Activated naive CD8-positive, alpha-beta T cell treated with anti-CD3 and anti-CD28 coated beads for 36 hours (primary cell): ENCODE measurements at places on chromosomes 4 and X.

DNA sequence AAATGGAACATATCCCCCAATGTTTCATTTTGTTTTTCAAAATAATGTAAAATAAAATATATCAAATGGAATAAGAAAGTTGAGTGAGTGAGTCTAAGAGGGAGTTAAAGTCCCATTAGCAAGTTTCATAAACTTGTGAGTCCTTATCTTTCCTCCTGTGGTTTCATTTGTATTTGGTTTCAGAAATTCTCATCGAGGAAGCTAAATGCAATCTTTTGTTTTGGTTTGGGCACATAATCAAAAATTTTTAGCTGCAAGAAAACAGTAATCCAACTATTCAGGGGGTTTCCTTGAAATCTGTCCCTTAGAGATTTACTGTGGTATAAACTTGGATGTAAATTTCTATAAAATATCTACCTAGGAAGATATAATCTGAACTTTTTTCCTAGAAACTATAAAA lies 124.2 kb downstream of the CAMK2D start:
- peaks cover 53% of the 10 kb centered on the region for H3K4me1 ChIP-seq
- H3K36me3 ChIP-seq, result peaks cover 30% of the 10 kb centered on the region
- no peak overlapping the region for H3K27ac ChIP-seq
- H3K4me3 ChIP-seq, result no peak overlapping the region

GRCh38 chrX:16319929-16320328 lies 152.6 kb downstream of the MAGEB17 start:
- DNase-seq, result no peak
- H3K4me1 ChIP-seq, result no peaks in the 10 kb centered on the region
- H3K27ac ChIP-seq, result no peak overlapping the region
- no peak overlapping the region for H3K4me3 ChIP-seq
- no peaks in the 10 kb centered on the region for H3K27me3 ChIP-seq

GRCh38 chr4:89008166-89008565 lies 48.8 kb downstream of the FAM13A start:
- no peak for DNase-seq
- H3K36me3 ChIP-seq, result no peaks in the 10 kb centered on the region
- no peak overlapping the region for H3K4me3 ChIP-seq
- no peaks in the 10 kb centered on the region for H3K4me1 ChIP-seq
- no peaks in the 10 kb centered on the region for H3K27me3 ChIP-seq
- no peak overlapping the region for H3K27ac ChIP-seq

DNA sequence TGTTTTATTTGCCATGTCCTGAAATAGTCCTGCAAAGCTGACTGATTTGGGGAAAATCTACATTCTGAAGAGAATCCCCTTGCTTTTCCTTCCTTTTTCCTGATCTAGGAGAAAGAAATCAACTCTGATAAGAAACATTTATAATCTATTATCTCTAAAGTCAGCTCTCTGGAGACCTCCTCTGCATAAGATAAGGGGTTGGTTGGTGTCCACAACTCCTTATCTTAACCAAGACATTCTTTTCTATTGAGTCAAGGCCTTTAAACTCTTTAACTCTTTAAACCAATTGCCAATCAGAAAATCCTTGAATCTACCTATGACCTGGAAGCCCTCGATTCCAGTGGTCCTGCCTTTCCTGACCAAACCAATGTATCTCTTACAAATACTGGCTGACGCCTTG lies 373.6 kb upstream of the RASGEF1B start:
- no peaks in the 10 kb centered on the region for H3K36me3 ChIP-seq
- H3K27me3 ChIP-seq, result no peaks in the 10 kb centered on the region
- no peak overlapping the region for H3K27ac ChIP-seq
- peaks cover 7% of the 10 kb centered on the region for H3K4me1 ChIP-seq
- no peak overlapping the region for H3K4me3 ChIP-seq

DNA sequence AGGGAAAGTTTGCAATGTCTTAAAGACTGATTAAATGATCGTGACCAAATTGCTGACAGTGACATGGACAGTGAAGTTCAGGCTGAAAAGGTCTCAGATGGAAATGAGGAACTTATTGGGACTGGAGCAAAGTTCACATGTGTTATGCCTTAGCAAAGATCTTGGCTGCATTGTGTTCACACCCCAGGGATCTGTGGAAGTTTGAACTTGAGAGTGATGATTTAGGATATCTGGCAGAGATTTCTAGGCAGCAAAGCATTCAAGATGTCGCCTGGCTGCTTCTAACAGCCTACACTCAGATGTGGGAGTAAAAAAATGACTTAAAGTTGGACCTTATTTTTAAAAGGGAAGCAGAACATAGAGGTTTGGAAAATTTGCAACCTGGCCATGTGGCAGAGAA lies 21.4 kb downstream of the SCARB2 start:
- H3K4me3 ChIP-seq, result no peak overlapping the region
- no peak for DNase-seq
- no peaks in the 10 kb centered on the region for H3K4me1 ChIP-seq
- H3K36me3 ChIP-seq, result peaks cover 32% of the 10 kb centered on the region
- no peak overlapping the region for H3K27ac ChIP-seq

DNA sequence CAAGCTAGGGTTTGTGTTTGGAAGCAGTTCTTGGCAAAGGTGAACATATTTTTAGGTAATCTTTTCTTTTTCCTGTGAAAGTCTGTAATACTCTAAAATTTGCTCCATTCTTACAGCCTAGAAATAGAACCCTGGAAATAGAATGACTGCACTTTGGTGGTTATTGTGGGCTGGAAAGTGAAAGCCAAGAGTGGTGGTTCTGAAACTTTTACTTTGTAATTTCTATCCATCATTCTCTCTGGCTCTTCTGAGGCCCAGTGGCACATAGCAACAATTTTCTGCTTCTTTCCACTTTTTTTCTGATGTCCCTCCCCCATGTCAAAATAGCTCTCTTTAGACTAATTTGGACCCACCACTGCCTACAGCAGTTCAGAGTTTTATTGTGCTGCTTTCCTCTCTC lies 300.4 kb upstream of the RPS6KA3 start:
- peak; percentile 18 for DNase-seq
- no peaks in the 10 kb centered on the region for H3K36me3 ChIP-seq
- no peak overlapping the region for H3K4me3 ChIP-seq
- H3K27ac ChIP-seq, result no peak overlapping the region
- peaks cover 9% of the 10 kb centered on the region for H3K27me3 ChIP-seq

DNA sequence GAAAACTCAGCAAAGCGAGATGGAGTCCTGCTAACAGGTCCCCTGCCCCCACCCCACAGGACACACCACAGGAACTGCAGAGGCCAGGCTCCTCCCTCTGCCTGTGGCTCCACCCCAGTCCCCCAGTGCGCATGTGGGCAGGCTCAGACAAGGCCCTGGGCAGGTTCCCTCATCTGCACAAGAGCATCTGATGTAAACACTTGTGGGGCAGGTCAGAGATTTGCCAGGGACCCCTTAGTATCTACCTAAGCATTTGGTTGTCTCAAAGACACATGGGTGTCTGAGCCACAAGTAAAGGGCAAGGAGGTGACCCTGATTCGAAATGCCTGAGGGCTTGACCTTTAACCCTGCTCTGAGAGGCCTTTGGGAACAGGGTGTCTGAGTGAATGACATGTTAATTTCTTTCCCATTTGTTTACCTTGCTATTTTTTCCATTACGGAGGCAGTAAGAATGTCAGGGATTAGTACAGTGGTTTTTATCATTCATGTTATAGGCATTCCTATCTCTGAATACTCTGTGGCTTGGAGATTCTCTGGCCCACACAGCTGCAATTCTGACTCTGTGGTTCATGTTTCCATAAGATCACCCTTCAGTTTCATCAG lies 85.3 kb downstream of the ZNF518B start:
- no peak for DNase-seq
- no peaks in the 10 kb centered on the region for H3K4me1 ChIP-seq
- no peaks in the 10 kb centered on the region for H3K27me3 ChIP-seq
- no peak overlapping the region for H3K27ac ChIP-seq
- no peaks in the 10 kb centered on the region for H3K36me3 ChIP-seq

DNA sequence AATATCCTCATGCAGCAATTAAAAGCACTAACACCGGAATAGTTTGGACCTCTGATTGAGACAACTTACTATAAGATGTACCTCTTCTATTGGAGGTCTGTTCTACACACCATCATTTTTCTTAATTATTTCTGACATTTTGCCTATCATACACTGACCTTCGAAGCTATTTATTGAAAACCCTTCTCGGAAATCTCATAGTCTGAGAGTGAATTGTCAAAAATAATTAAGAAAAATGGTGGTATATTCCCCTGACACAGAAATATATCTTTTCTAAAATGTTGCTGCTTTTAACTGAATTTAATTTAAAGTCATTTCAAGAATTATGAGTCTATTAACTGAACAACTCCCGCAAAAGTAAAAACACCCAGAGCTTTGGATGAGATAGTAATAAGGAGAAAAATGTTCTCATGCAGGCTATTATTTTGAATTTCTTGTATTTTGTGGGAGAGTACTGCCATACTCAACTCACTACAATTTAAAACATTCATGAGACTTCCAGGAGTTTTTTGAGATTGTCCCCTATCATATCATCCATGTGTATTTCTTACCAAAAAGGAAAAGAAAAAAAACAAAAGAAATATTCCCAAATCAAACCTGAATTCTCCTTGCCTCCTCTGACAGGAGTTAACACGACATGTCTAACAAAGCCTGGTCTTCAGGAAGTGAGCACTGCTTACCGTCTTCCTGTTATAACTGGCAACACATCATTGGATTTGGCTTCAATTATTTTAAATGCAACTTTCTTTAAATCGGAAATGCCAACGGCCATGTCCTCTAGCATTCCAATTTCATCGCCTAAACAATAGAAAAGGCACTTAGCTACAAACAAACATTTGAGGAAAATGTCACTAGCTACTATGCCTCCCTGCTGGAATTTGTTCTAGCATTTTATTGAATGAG lies 485.3 kb downstream of the IL15 start:
- peaks cover 3% of the 10 kb centered on the region for H3K4me1 ChIP-seq
- no peak overlapping the region for H3K4me3 ChIP-seq
- H3K36me3 ChIP-seq, result peaks cover 56% of the 10 kb centered on the region
- no peaks in the 10 kb centered on the region for H3K27me3 ChIP-seq

- H3K27ac ChIP-seq, result no peak overlapping the region
- no peaks in the 10 kb centered on the region for H3K4me1 ChIP-seq
- no peaks in the 10 kb centered on the region for H3K27me3 ChIP-seq
- H3K36me3 ChIP-seq, result no peaks in the 10 kb centered on the region
Observed at GRCh38 chr4:143380629-143381028, 44.0 kb downstream of the GAB1 start.

- no peaks in the 10 kb centered on the region for H3K27me3 ChIP-seq
- no peak overlapping the region for H3K4me3 ChIP-seq
- peak; percentile 1 for DNase-seq
- H3K4me1 ChIP-seq, result peaks cover 8% of the 10 kb centered on the region
- no peak overlapping the region for H3K27ac ChIP-seq
Observed at GRCh38 chrX:148422526-148422925, 77.9 kb upstream of the AFF2 start.

- no peak overlapping the region for H3K27ac ChIP-seq
- no peaks in the 10 kb centered on the region for H3K27me3 ChIP-seq
- no peaks in the 10 kb centered on the region for H3K4me1 ChIP-seq
- no peak for DNase-seq
- no peak overlapping the region for H3K4me3 ChIP-seq
Observed at GRCh38 chr4:91936311-91936710, 367.5 kb upstream of the GRID2 start.

- no peaks in the 10 kb centered on the region for H3K4me1 ChIP-seq
- H3K36me3 ChIP-seq, result no peaks in the 10 kb centered on the region
- no peak overlapping the region for H3K4me3 ChIP-seq
Observed at GRCh38 chrX:150063138-150063518, 124.8 kb upstream of the EOLA2 start.

DNA sequence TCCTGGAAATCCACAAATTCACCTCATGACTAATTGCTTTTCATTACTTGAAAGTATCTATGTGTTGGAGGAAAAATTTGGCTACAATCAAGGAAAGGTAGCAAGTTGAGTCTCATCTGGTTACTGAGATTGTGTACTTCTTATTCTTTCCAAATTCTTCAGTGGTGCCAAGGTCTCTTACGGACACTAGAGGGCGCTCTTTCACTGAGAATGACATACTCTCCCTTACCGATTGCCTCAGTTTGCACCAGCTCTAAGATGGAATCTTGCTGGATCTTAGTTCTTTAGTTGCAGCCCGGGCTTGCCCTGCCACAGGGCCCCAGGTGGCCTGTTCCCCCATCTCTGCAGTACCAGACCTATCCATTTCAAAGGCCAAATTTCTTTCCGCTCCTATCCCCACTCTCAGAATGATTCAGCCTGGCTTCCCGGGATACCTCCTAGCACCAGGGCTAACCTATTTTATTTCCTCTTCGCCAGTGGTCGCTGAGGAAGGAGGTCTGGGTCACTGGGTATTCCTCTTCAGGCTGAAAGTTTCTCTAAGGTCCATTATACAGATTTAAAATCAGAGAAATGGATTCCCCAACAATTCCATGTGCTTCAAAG lies 24.6 kb upstream of the GPR50 start:
- H3K36me3 ChIP-seq, result no peaks in the 10 kb centered on the region
- no peak overlapping the region for H3K4me3 ChIP-seq
- H3K4me1 ChIP-seq, result peaks cover 2% of the 10 kb centered on the region
- peaks cover 30% of the 10 kb centered on the region for H3K27me3 ChIP-seq
- no peak overlapping the region for H3K27ac ChIP-seq

- H3K4me1 ChIP-seq, result no peaks in the 10 kb centered on the region
- H3K36me3 ChIP-seq, result no peaks in the 10 kb centered on the region
- no peak for DNase-seq
- H3K27ac ChIP-seq, result no peak overlapping the region
- H3K27me3 ChIP-seq, result no peaks in the 10 kb centered on the region
Observed at GRCh38 chrX:46354481-46354880, 190.7 kb downstream of the ZNF674 start.

GRCh38 chr4:61571761-61572559 lies 371.8 kb downstream of the ADGRL3 start:
- no peak overlapping the region for H3K27ac ChIP-seq
- H3K36me3 ChIP-seq, result no peaks in the 10 kb centered on the region
- H3K4me3 ChIP-seq, result no peak overlapping the region
- DNase-seq, result no peak

DNA sequence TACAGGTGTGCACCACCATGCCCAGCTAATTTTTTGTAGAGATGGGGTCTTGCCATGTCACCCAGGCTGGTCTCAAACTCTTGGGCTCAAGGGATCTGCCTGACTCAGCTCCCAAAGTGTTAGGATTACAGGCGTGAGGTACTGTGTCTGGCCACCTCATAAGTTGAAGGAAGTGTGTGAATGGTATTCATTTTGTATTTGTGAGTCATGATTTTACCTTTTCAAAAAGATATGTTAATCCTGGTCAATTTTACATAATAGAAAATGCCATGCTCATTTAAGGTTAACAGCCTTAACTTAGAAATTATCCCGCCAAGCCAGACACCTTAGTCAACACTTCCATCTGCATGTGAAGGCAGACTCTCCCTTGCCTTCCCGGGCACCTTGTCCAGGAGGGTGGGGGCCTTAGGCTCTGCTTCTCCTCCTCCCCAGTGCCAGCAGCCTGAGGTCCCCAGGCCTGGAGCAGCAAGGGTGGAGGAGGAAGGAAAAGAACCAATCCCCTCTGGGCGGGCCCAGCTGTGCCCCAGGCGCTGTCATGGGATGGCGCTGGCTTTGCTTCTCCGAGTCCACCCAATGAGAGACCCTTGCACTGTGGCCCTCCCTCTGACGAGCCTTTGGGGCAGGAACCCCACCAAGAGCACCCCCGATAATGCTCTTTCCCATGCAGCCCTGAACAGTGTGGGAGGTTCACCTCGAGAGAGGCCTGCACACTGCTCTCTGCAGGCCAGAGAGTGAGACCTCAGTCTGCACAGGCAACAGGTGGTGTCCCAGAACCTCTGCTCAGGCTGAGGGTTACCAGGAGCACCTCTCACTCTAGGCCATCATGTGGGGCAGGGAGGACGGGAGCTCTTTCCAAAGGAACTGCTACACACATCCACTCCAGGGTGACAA lies 37.3 kb downstream of the RNF212 start:
- H3K27ac ChIP-seq, result no peak overlapping the region
- H3K27me3 ChIP-seq, result peaks cover 9% of the 10 kb centered on the region
- DNase-seq, result no peak
- no peak overlapping the region for H3K4me3 ChIP-seq

- no peaks in the 10 kb centered on the region for H3K4me1 ChIP-seq
- peaks cover 7% of the 10 kb centered on the region for H3K36me3 ChIP-seq
- H3K4me3 ChIP-seq, result no peak overlapping the region
- H3K27me3 ChIP-seq, result no peaks in the 10 kb centered on the region
- DNase-seq, result no peak
Observed at GRCh38 chr4:168972596-168972995, 37.5 kb downstream of the CBR4 start.
